ENCODE measurements at places on chromosomes 1 and 21. TPM values are rescaled to one million over a fixed set of nuclear protein-coding genes. Genes with fewer than 3 reads are reported as not detected.

NBPF20 gene
- 2.7 TPM for total RNA-seq

- DNase-seq: no peak
These were observed 18.7 kb downstream of the UQCRHL start for GRCh38 chr1:15788624-15789301.

DNA sequence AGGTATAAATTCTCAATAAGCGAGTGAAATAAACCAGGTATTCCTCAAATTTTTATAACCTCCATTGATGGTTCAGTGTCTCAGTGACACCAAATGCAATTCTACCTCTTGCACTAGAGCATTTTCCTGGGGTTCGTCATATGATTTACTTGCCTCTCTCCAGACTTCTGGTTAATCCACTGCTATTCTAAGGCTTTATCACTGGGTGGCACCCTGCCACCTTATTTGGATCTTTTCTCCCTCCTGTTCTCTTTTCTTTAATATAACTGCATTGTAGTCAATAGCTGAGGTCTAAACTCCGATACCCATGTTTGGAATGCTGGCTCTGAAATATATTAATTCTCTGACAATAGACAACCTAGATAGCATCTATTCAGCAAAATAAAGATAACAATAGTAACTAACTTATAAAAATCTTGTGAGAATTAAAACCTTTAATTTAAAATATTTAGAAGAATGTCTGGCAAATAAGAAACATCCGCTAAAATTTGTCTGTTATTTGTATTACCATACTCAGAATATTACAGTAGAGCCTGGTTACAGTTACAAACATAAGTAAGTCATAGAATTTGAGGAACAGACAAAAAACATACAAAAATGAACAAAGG is 436.4 kb downstream of the PLA2G4A start:
- no peak for DNase-seq

- DNase-seq: no peak
These were observed 38.6 kb downstream of the UBE2G2 start for GRCh38 chr21:44763050-44763378.

GRCh38 chr1:228477263-228477662 is 9.9 kb upstream of the RNF187 start:
- DNase-seq: no peak

DNA sequence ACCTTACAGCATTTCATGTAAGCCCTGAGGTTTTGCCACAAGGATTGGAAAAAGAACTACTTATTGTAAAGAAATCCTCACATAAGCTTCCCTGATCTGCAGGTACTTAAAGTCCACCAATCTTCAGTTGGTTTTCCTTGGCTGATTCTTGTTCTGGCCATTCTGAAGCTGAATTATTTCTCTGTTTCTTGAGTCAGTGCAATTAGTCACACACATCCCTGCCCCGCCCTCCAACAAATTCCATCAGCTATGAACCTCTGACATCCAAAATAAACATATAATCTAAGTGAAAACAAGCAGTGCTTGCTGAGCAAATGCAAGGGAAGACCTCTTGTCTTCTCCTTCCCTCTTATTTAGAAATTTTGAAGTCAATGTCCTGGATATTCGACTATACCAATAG is 8.2 kb upstream of the FNDC7 start:
- DNase-seq: no peak

DNA sequence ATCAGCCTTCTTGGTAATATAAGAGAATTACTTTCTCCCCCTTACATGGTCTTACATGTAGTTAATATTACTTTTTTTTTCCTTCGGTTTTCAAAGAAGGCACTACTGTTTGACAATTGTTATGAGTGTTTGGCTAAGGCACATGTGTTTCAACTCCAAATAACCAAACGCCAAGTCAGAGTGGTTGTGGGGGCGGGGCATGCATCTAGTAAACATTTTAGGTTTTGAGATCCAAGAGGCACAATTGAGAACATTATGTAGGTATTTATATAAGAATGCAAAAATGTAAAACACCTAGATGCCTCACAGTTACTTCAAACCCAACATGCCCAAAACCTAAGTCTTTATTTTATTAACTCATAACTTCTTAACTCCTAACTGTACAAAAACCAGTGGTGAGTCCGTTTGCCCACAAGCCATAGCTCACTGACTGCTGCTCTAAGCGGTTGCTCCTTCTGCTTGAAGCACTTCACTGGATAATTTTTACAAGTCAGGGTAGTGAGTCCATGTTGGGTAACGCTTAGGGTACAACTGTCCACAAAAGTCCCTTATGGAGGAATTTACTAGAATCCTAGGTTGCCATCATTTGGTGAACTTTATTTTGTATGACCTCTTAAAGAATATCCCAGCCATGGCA is 189.9 kb downstream of the HUNK start:
- DNase-seq: no peak

Measured in chondrocyte (in vitro differentiated cells).